ENCODE measurements at places on chromosomes 16 and 17. TPM values are rescaled to one million over a fixed set of nuclear protein-coding genes. Genes with fewer than 3 reads are reported as not detected.

Gene FOXJ1
- total RNA-seq: 0.07 TPM

GRCh38 chr17:35289222-35289621 is 46.4 kb downstream of the SLFN5 start:
- no peak for DNase-seq

GRCh38 chr17:47692895-47693730 is 848 bp upstream of the TBKBP1 start:
- DNase-seq: no peak

Gene NUP88
- 72.1 TPM for total RNA-seq

Gene DBNDD1
- total RNA-seq: 12.9 TPM

DNA sequence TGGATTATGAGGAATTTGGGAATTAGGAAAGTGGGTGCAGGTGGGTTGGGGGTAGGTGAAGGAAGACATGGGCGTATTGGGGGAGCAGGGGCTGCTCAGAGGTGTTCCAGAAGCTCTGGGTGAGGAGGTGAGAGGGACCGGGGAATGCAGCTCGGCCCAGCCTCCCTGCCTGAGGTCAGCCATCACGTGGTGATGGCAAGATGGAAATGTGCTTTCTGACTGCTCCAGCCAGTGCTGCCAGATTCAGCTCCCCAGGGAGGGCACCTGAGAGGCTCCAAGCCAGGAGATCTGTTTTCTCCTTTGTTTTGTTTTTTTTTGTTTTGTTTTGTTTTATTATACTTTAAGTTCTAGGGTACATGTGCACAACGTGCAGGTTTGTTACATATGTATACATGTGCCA is 35.2 kb upstream of the STH start:
- DNase-seq: no peak

DNA sequence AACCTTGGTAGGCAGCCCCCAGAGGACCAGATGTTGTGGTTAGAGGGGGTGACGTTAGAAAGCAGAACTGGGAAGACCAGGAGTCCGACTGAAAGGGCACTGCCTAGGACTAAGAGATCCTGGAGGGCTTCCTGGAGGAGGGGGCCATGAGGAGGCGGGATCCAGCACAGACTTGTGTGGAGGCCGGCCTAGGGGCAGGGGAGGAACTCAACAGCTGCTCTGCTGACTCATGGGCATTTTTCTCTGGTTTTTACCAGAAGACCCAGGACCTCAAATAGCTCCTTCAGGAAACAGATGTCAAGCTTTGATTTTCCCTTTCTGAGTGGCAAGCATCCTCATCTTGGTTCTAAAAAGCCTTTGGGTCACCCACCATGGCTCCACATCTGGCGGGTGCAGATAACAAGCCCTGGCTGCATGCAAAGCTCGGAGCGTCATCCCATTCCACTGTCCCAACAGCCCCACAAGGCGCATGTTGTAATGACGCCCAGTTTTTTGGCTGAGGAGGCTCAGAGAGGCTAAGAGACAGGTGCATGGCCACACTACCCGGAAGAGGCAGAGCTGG is 29.0 kb downstream of the IL21R start:
- DNase-seq: peak; percentile 80

GRCh38 chr16:20259541-20259940 is 67.8 kb downstream of the GP2 start:
- DNase-seq: no peak

DNA sequence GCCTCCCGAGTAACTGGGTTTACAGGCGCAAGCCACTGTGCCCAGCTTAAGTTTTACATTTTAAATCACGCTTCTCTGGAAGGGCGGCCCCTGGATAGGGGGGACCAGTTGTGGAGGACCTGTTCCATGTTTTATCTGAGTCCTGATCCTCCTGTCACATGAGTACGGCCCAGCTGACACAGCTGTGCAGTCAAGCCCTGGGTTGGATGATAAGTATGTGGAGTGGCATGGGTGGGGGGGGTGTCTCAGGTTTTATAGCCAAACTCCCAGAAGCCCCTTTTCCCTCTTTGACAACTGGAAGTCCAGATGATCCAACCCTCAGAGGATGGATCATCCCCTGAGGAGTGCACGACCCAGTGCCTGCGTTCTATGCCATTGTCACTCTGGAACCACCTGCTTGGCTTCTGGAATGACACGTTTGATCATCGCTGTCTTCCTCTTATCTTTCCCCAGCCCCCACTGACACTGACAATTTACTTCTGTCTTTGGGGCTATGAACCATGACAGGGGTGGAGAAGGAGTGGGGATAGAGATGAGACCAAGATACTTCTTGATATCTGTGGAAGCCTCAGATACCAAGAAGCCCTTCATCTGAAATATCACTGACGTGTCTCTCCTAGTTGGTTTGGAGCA is 191.2 kb downstream of the MSI2 start:
- DNase-seq: peak; percentile 41

DNA sequence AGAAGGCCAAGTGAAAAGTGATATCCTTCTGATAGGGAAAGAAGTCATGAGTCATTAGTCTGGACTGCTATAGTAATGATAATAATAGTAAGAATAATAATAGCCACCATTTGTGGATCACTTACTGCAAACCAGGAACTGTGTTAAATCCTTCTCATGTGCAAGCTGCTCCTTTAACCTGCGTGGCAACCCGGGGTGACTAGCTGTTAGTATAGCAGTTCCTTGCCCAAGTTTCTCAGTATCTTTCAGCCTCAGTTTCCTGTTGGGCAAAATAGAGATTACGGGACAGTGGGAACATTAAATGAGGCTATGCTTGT is 129.5 kb downstream of the CDH13 start:
- DNase-seq: no peak

DNA sequence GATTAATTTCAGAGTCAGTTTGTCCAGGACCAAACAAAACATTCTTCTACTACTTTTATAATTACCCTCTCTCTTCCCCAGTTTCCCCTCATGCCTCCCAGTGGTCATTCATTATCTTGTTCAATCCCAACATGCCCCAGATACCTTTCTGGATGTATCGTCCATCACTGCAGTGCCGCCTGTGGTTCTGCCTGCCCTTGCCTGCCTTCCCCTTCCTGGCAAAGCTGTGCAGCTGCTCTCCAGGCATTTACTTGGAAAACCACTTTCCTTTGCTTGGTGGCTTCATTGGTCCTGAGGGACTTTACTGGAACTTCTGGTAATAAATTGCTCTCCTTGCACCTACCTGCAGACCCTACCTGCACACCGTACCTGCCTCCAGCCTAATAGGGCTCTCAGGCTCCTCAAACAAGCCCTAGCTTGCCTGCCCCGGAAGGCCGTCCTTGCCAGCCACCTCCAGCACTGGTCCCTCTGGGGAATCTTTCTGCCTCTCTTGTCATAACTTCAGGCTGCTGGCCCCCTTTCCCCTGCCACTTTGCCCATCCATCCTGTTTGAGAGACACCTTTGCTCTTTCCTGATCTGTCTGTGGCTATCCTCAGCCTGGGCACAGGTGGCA is 19.5 kb upstream of the MSI2 start:
- DNase-seq: no peak

Gene PHB1
- total RNA-seq: 447 TPM

Gene GAST
- total RNA-seq: not detected

GRCh38 chr17:73262676-73263642 is 1.3 kb upstream of the CPSF4L start:
- no peak for DNase-seq

- DNase-seq: no peak
Observed at GRCh38 chr16:66020046-66020445, 346.4 kb upstream of the CDH5 start.

- no peak for DNase-seq
Observed at GRCh38 chr17:80431246-80432195, 16.6 kb downstream of the ENDOV start.

Gene CD19
- 3.0 TPM for total RNA-seq

- no peak for DNase-seq
Observed at GRCh38 chr17:3026856-3027751, 36.3 kb downstream of the OR1D5 start.

DNA sequence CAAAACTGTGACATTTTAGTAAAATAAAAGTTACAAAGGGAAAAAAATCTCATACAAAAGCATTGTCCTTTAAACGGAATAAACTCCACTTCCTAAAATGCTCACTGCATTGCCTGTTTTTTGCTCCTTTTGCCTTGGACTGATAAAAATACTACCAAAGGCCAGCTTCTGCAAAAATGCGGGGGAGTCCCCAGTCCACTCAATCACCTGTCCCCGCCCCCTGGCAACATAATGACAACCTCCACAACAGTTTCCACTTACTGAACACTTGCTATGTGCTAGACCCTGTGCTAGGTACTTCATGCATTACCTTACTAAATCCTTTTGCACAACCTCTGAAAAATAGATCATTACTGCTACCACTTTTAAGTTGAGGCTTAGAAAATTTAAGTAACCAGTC is 172.7 kb upstream of the CCL2 start:
- peak; percentile 14 for DNase-seq

- no peak for DNase-seq
Observed at GRCh38 chr17:40333781-40334448, 24.9 kb downstream of the RARA start.
